ENCODE measurements at places on chromosomes 5 and 9. TPM values are rescaled to one million over a fixed set of nuclear protein-coding genes. Genes with fewer than 3 reads are reported as not detected.
A peak's percentile ranks its signal among the peaks of the same experiment; 100 is the strongest.

DNA sequence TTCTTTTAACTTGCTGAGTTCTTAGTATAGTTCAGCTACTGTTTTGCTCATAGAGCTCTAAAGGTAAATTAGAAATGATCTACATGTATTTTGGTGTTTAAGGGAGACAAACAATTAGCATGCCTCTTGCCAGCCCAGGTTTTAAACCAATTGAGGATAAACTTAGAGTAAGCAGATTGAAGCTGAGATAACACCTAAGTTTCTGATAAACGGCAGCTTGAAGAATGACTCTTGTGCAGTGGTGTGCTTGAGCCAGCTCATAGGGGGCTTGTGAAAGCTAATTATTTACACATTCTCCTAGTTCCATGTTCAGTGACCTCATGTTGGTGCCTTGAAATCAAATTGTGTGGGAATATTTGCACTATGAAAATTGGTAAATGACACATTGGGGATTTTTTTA, 193.0 kb downstream of the PRR16 start:
- no peak overlapping the region for H3K27ac ChIP-seq
- no peaks in the 10 kb centered on the region for H3K36me3 ChIP-seq
- H3K27me3 ChIP-seq, result no peaks in the 10 kb centered on the region

GRCh38 chr9:131727795-131728545, 11.9 kb downstream of the RAPGEF1 start:
- DNase-seq, result no peak
- no peaks in the 10 kb centered on the region for H3K36me3 ChIP-seq
- peaks cover 81% of the 10 kb centered on the region for H3K4me1 ChIP-seq
- peak overlapping the region; percentile 50 for H3K27ac ChIP-seq
- no peaks in the 10 kb centered on the region for H3K27me3 ChIP-seq

DNA sequence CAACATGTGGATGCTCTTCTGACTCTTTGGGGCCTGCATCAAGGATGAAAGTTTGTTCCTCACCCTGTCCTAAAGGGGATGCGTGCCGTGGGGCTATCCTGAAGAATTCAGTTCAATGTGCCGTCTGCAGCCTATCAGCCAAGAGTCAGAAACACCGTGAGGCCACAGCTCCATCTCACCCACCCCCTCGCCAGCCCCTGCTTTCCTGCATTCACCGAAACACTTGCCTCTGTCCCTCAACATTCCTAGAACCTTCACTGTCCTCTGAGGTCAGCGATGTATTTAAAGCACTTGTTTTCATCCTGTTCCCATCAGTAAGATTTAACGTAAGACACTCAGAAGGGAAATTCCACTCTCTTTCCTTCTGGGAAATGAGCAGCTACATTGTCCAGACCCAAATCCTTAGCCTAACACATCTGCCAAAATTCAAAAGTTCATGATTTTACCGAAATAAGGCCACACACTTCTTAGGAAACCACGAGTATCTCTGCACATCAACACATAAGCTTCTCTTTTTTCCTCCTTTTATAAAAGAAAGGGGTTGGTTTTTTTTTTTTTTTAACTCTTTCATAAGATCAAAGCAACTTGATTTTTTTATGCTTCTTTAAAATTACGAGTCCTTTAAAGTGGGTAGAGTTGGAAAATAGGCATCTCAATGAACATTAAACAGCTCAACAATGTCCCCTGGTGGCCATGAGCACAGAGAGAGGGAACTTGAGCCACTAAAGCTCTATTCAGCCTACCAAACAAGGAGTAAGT, 100.7 kb downstream of the SUSD1 start:
- H3K36me3 ChIP-seq, result no peaks in the 10 kb centered on the region
- H3K4me3 ChIP-seq, result peak overlapping the region; percentile 7
- H3K27ac ChIP-seq, result peak overlapping the region; percentile 61
- H3K27me3 ChIP-seq, result no peaks in the 10 kb centered on the region
- H3K4me1 ChIP-seq, result peaks cover 21% of the 10 kb centered on the region

- no peak overlapping the region for H3K4me3 ChIP-seq
- no peak overlapping the region for H3K27ac ChIP-seq
- H3K27me3 ChIP-seq, result no peaks in the 10 kb centered on the region
- DNase-seq, result no peak
- H3K4me1 ChIP-seq, result no peaks in the 10 kb centered on the region
- H3K36me3 ChIP-seq, result no peaks in the 10 kb centered on the region
Observed at GRCh38 chr5:109877670-109878045, 187.9 kb downstream of the MAN2A1 start.

DNA sequence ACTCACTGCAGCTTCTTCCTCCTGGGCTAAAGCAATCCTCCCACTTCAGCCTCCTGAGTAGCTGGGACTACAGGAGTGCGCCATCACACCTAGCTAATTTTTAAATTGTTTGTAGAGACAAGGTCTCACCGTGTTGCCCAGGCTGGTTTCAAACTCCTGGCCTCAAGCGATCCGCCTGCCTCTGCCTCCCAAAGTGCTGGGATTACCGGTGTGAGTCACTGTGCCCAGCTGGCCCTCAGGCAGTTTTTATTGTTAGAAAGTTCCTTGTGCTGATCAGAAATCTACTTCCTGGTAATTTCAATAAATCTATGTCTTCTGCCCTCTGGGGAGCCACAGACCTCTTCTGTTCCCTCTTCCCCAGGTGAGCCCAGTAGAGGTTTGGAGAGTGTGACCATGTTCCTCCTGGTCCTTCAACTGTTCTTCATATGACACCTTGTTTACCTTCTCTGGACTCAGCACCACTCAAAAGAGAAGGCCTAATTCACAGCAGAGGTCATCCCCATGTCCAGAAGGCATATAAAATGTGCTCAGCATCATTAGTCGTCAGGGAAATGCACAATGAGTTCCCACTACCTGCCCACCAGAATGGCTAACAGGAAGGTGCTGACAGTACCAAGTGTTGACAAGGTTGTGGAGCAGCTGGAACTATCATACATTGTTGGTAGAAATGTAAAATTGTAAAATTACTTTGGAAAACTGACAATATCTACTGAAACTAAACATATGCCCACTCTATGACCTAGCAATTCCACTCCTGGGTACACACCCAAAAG, 10.4 kb downstream of the TMOD1 start:
- no peak overlapping the region for H3K4me3 ChIP-seq
- no peak for DNase-seq
- peaks cover 7% of the 10 kb centered on the region for H3K36me3 ChIP-seq
- H3K27ac ChIP-seq, result peak overlapping the region; percentile 88
- H3K27me3 ChIP-seq, result no peaks in the 10 kb centered on the region

GRCh38 chr5:39202597-39203274, 16.6 kb downstream of the FYB1 start:
- no peak overlapping the region for H3K4me3 ChIP-seq
- DNase-seq, result no peak
- H3K4me1 ChIP-seq, result no peaks in the 10 kb centered on the region
- no peak overlapping the region for H3K27ac ChIP-seq

- H3K27ac ChIP-seq, result no peak overlapping the region
- no peaks in the 10 kb centered on the region for H3K4me1 ChIP-seq
- no peak overlapping the region for H3K4me3 ChIP-seq
- no peak for DNase-seq
Observed at GRCh38 chr9:106110483-106110882, 416.1 kb downstream of the TMEM38B start.

DMRT3 gene
- 0.27 TPM for total RNA-seq

RASEF gene
- not detected for total RNA-seq

AGXT2 gene
- total RNA-seq, result not detected
